Activated B cell treated with CpG ODN at 0.5 μM for 24 hours (primary cell): ENCODE measurements at places on chromosomes 4 and X.

DNA sequence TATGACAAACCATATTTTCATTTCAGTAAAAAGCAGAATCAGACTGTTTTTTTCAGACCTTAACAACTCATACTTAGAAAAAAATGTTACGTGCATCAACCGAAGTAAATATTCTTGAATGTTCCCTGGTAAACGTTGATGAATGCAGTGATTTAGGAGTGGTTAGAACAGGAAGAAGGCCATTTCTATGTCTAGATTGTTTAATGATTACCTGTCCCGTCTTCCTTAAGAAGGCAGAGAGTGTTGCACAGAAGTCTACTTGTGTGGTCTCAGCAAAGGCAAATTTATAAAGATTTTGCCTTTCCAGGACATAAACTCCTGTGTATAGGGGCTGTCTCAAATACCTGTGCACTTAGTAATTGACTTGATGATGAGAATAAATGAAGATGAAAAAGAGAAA is 134.5 kb downstream of the MGST2 start:
- no peak for DNase-seq

DNA sequence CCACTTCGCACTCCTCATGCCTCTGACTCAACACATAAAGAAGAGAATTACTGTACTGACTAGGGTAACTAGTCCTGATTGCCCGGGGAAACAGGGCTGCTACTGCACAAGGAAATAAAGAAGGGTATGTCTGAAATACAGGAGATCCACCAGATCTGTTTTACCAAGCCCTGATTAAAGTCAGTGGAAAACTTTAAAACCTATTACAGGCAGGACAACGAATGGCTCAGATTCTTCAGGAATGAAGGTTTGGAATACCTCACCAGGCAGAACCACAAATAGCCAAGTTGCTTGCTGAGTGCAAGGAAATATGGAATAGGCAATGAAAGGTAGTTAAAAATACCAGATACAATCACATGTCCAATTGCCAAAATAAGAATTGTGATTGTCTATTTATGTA is 17.3 kb downstream of the LAMTOR3 start:
- no peak for DNase-seq

GRCh38 chrX:134373736-134374135 is 86.2 kb upstream of the HPRT1 start:
- DNase-seq: no peak

- DNase-seq: no peak
These were observed 596.5 kb downstream of the NLGN4X start for GRCh38 chrX:5632061-5632614.

GRCh38 chrX:30935985-30936384 is 46.9 kb upstream of the TAB3 start:
- no peak for DNase-seq

- DNase-seq: no peak
These were observed 6.8 kb upstream of the IQSEC2 start for GRCh38 chrX:53288189-53288588.

- DNase-seq: no peak
These were observed 172.1 kb downstream of the OPHN1 start for GRCh38 chrX:68261060-68261672.

GRCh38 chrX:42616981-42617380 is 161.0 kb downstream of the PPP1R2C start:
- DNase-seq: no peak

DNA sequence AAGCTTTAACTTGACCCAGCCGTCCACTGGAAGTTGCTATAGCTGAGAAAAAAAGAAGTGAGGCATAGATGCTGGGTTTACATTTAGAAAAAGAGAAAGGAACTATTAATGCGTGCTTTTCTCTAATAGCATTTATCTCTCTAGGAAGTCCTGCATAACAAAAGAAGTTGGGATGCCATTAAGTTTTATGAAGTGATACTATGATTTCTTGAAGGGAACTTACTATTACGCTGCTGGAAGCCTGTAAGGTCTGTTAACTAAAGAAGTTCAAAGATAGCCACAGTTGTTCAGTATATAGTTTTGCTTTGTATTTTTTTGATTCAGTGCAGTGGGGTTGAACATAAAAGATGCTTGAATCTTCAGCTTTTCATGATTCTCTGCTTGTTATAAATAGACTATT is 203.4 kb downstream of the CCSER1 start:
- no peak for DNase-seq

GRCh38 chrX:150615356-150615755 is 46.9 kb downstream of the MTM1 start:
- no peak for DNase-seq

DNA sequence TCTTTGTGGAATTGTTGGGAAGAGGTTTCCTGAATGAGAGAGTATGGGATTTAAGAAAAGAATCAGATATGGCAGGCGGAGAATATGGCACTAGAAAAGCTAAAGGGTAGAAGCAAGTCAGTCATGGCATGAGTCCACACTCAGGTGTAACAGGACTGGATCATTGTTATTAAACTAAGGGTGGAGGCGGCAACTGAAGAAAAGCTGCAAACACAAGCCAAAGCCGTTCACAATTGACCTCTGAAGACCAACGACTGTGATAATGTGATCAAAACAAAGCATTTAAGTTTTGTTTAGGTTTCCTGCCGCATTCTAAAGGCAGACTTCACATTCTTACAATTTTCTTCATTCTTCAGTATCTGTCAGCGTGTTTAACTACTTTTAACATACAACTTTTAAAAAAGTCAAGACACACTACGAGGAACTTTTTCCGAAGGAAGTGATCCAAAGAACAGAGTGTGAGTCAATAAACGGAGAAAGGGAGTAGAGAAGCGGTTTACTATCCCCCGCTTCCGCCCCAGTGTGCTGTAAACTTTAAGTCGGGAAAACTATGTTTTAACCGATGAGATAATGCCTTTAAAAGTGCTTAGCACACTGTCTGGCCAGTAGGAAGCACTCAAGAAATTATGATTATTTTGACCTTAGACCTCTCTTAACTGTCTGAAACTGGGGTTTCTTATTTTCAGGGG is 909 bp upstream of the SLAIN2 start:
- no peak for DNase-seq

DNA sequence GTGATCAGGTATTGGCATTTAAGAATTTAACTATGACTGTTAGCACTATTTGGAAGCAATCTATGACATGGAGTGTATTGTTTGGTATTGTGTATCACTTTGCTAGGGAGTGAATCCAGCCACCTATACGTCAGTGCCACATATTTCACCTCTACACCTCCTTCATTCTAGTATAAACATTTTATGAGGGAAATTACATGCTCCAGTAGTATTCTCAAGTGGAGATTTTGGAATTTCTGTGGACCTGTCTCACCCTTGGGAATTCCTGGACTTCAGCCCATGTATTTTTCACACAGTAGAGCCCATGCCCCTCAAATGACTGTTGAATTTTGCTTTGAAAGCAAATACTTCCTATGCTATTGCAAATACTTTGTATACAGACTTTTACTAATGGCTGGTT is 11.3 kb downstream of the BST1 start:
- no peak for DNase-seq

DNA sequence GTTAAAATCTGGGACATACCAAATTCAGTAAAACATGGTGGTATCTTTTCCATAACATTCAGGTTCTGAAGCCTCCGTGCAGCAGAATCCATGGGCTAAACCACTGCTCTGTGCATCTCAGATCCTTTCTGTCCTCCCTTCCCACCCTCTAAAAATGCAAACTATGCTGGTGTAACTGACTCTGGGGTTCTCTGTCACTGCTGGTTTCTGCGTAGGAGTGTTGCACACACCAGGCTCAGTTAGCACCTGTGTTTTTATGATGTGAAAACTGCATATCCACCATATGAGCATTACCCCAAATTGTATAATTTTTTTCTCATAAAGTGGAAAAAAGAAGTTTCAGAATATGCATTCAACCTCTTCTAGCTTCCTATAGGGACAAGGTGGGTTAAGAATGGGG is 22.4 kb upstream of the IL21 start:
- DNase-seq: no peak

GRCh38 chr4:176464748-176465147 is 145.0 kb downstream of the SPCS3 start:
- DNase-seq: no peak

DNA sequence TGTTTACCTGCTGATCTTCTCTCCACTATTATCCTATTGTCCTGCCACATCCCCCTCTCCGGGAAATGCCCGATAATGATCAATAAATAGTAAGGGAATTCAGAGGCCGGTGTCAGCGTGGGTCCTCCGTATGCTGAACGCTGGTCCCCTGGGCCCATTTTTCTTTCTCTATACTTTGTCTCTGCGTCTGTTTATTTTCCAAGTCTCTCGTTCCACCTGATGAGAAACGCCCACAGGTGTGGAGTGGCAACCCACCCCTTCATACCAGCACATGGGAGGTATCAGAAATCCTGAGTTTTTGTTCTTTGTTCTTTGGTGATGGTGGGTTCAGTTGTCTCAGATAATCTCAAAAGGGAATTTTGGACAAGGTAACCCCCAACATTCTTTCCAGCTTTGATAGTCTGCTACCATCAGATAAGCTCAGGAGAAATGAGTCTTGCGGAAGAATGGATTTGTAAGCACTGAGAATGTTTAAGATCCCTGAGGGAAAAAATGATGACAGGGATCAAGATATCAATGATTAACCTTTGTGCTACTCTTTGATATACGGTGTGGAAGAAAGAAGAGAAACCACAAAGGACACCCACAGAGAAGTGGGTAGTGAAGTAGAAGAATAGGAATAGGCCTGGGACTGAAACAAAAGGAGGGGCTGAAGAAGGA is 117.9 kb downstream of the CEP44 start:
- DNase-seq: no peak

DNA sequence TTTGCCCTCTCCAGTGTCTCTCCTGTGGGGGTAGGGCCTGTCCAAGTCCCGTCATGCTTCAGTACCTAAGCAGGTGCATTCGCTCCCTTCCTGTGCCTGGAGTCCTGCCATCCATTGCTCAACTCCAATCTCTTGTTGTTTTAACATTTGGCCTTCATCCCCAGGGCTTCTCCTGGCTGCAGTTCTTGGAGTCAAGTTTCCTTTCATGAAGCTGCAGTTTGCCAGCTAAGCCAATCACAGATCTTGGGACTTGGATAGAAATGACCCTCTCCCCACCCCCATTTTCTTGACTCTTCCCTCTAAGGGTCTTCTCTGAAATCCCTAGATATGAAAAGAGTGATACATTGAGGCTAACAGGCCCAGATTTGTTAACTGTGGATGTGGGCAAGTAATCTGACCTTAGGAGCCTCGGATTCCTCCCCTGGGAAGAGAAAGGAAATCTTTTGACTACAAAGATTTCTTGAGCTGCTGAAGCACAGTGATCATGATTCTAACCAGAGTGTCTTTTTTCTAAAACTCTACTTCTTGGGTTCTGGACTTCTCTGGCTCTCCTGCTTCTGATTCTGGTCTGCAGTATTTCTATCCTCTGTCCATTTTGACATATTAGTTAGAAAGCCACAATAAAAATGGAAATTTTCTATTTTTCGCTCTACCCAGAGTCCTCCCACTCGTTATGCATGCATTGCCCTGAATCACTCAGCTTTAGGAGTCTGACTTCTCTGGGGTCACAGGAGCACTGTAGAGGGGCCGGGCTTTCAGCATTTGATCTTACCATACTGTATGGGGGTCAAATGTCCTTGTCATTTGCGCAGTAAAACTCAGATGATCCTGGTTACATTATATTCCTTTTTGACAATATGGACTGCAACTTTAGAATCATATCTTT is 61.0 kb downstream of the CHRNA9 start:
- DNase-seq: no peak

- DNase-seq: no peak
These were observed 123.2 kb upstream of the GC start for GRCh38 chr4:71907071-71907470.

DNA sequence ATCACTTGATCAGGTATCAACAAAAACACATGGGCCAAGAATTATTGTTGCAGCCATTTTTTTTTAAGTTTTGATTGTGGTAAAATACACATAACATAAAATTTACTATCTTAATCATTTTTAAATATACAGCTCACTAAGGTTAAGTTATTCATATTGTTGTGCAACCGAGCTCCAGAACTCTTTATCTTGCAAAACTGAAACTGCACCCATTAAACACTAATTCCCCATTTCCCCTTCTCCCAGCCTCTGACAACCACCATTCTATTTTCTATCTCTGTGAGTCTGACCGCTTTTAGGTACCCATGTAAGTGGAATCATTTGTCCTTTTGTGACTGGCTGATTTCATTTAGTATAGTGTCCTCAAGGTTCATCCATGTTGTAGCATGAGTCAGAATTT is 126.2 kb upstream of the NDP start:
- DNase-seq: no peak

- no peak for DNase-seq
These were observed 2.5 kb upstream of the PLP1 start for GRCh38 chrX:103774070-103774642.

- no peak for DNase-seq
These were observed 130.1 kb downstream of the KLHL34 start for GRCh38 chrX:21528076-21528475.

DNA sequence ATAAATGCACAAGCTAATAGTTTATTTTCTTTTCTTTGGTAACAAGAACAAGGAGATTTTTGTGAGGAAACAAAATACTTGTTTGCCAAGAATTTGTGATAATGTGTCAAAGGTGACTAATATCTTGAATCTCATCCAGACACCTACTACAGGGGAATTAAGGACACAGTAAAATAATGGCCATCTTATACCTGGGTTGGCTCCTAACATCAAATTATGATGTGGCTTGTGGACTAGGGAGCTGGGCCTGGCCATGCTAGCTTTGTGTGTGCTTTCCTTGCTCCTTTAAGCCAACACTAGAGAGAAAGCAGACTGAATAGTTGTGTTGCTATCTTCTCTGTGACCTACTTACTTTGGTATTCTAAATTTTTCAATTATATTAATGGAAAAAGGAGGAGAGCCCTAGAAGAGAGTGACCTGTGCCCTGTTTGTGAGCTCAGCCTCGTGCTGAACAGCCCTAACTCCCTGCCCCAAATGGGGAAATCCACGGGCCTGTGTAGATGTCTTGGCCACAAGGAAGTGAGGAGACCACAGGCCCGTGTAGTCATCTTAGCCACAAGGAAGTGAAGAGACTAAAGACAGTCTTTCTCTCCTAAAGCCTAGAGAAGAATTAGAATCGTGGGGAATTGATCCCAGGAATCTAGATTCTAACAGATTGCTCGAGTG is 23.3 kb downstream of the ARHGAP24 start:
- peak; percentile 35 for DNase-seq

DNA sequence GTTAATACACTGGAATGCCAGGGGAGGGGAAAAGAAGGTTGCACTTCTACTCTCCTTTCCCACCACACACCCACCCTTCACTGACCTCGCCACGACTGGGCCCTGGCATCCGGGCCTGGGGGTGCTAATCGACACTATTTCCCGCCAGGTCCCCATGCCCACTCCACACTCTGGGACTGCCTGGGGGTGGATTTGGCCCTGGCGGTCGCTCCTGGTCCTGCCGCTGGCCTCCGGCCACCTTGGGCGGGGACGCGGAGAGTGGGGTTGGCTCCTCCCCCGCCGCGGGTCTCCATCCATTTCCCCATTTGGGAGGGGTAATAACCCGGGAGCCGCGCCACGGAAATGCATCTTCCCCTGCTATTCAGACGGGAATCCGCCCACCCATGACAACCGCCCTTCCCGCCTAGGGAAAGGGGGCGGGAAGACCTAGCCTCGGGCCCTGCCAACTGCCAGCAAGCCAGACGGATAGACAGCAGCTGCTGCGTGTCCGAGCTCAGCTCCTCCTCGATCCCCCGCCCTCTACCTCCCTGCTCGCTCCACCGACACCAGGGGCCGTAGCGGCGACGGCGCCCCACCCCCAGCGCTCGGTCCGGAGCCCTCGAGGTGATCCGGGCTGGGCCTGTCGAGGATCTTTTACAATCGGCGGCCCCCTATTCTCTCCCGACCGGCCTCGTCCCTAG is 78.1 kb downstream of the RLIM start:
- DNase-seq: peak; percentile 36

GRCh38 chr4:26094911-26095310 is 180.9 kb downstream of the SMIM20 start:
- DNase-seq: no peak

- DNase-seq: no peak
These were observed 106.6 kb downstream of the CEP135 start for GRCh38 chr4:56055027-56055977.
